HT-29 (cell line): ENCODE measurements at places on chromosomes 11 and 22. TPM values are rescaled to one million over a fixed set of nuclear protein-coding genes. Genes with fewer than 3 reads are reported as not detected.

The VWCE gene
- not detected in 2 replicates for total RNA-seq

The CNGA4 gene
- total RNA-seq = 0.63 TPM in 1 of 2 replicates, not detected in the other

The SNX32 gene
- not detected in 2 replicates for total RNA-seq

The BTG4 gene
- total RNA-seq = not detected in 2 replicates

The TMEM41B gene
- 106 and 108 TPM in 2 replicates for total RNA-seq

The SCGB1C1 gene
- total RNA-seq = not detected in 2 replicates

The SMTNL1 gene
- not detected in 2 replicates for total RNA-seq

GRCh38 chr11:8011981-8012444, 24.9 kb downstream of the EIF3F start:
- DNase-seq = no peak

DNA sequence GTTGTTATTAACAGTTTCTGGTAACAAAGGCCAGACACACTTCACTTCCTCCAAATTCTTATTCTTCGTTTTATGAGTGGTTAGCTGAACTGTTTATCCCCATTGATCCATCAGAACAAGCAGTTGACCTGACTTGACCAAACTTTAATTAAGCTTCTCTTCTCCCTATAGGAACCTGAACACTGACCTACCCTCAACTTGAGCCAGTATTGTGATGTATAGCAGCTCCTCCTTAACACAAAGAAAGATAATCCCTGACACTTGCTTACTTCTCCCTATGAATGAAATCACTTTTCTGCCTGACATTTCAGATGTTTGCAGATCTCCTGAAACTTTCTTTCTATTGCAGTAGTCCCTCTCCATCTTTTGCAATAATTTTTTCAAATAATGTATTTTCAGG, 41.9 kb downstream of the ANO5 start:
- no peak for DNase-seq

GRCh38 chr11:15258433-15259165, 143.9 kb downstream of the INSC start:
- peak; percentile 83 for DNase-seq

GRCh38 chr11:86947541-86947940, 7.7 kb downstream of the FZD4 start:
- no peak for DNase-seq

DNA sequence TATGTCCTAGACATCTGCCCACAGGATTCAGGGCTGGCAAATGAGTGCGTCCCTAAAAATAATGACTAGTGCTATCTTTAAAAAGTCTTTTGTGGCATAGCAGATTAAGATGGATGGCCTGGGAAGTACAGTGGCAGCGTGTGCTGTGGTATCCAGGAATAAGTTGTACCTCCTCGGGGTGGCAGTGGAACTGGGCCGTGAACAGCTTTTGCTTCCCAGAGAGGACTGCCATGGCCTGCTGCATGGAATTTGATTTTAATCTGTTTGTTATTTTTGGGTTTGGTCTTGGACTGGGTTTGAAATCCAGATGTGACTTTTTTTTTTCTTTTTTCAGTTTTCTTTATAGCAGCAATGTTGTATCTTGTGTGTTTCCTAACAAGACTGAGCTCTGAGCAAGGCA, 71.3 kb upstream of the PARVG start:
- no peak for DNase-seq

DNA sequence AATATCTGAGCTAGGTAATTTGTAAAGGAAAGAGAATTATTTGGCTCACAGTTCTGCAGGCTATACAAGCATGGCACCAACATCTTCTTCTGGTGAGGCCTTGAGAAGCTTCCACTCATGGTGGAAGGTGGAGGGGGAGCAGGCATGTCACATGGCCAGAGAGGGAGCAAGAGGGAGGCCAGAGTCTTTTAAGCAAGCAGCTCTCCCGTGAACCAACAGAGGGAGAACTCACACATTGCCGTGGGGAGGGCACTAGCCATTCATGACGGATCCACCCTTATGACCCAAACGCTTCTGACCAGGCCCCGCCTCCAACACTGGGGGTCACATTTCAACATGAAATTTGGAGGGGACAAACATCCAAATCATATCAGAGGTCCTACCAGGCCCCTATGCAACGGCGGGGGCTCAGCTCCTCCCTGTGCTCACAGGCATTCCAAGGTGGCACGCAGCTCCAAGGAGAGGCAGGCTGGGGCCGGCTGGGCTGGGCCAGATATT, 4.6 kb downstream of the C11orf96 start:
- DNase-seq = peak; percentile 40

DNA sequence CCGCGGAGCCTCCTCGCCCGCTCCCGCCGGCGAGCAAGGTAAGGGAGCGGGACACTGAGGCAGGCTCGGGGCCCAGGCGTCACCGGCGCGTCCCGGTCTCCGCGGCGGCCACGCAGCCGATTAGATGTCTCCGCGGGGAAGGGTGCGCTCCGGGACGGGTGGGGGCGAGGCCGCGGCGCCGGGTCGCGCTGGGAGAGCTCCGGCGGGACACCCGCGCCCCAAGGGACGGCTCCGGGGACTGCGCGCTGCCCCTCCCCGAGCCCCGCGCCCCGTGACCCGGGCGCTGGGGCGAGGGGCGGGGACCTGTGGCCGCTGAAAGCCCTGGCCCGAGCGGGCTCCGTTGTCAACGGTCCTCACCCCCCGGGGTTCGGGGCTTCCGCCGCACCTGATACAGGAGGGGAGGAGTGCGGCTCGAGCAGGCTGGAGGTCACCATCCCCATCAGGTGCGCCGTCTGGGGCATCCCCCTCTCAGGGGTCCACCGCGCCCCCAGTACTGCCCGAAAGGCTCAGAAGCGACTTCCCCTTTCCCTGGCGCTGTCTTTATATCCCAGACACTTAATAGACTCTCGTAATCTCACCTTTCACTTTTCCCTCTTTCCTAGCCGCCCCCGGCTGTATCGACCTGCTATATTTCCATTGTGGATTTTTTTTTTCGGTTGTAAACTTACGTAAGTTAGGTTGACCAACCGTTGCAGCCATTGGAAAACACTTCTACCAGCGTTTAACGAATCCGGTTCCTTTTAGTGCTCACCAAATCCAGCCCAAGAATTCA, 573 bp downstream of the PPFIA1 start:
- peak; percentile 54 for DNase-seq

GRCh38 chr11:121225382-121225781, 67.2 kb upstream of the SC5D start:
- no peak for DNase-seq

- DNase-seq = no peak
Observed at GRCh38 chr11:36212564-36213392, 76.4 kb downstream of the COMMD9 start.

DNA sequence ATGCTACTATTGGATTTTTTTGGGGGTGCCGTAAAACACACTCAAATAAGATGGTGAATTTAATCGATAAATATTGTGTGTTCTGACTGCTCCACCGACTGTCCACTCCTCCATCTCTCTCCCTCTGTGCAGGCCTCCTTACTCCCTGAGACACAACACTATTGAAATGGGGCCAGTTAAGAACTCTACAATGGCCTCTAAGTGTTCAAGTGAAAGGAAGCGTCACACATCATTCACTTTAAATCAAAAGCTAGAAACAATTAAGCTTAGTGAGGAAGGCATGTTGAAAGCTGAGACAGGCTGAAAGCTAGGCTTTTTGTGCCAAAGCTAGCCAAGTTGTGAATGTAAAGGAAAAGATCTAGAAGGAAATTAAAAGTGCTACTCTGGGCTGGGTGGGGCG, 156.7 kb downstream of the CTTN start:
- no peak for DNase-seq

- no peak for DNase-seq
Observed at GRCh38 chr22:21078916-21079315, 33.2 kb downstream of the LRRC74B start.

GRCh38 chr11:74725701-74726100, 5.5 kb downstream of the CHRDL2 start:
- DNase-seq = no peak

DNA sequence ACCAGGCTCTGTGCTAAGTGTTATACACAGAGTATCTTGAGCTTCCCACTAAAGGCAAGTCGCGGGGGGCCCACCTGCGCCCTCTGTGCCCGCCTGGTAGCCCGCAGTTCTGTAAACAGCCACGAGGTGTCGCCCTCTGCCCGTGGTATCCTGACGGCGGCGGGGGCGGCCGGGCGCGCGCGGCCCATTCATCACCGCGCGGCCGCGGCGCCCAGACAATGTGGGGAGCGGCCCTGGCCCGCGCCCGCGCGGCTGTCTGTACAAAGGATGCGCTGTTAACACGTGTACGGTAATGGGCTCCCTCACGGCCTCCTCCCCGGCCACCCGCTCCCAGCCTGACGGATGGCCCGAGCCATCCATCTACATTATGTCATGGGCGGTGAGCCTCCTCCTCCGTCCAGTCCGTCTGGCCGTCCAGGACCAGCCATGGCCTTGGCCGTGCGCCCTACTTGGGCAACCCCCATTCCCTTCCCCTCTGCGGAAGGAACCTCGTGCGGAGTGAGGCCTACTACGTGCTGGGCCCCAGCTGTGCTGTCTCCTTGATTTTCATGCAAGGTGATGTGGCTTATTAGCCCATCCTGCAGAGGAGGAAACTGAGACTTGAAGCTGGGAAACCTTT, 99.4 kb downstream of the MIAT start:
- peak; percentile 32 for DNase-seq

DNA sequence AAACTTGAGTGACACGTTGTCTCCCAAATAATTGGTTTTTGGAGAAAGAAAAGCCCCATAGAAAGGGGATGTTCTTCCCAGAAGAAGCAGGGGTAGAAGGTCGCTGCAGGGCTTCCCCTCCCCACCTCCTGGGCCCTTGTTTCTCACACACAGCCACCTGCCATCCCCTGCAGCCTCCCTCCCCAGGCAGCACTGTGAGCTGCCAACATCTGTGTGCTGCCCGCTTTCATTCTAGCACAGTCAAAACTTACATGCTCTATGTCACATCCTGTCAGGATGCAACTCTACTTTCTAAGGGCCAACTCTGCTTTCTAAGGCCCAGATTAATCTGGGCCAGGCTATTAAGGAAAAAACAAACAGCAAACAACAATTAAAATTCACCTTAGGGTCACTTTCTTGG, 309.4 kb upstream of the ZC3H12C start:
- no peak for DNase-seq

GRCh38 chr22:27032091-27032761, 374.8 kb downstream of the MIAT start:
- no peak for DNase-seq

DNA sequence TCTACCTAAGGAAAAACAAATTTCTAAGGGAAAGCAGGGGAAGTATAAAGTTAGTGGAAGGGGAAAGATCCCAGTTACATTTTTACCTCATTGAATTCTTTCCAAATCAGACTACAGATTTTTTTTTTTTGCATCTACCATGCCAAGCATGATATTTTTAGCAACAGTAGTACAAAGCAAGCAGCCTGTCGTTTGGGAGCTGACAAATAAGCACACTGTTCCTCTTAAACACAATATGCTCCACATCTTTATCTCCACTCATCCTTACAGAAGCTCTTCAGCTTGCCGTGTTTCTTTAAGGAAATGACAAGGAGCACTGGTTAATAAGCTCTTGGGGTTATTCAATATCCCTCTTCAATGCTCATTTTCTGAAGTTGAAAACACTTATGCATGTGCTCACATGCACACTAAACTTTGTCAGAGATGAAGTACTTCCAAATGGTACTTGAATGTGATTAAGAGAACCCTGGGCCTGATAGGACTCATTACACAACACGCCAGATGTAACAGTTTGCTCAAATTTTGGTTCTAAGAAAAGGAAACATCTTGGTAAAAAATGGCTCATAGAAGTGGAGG, 53.8 kb downstream of the PAX6 start:
- DNase-seq = no peak

GRCh38 chr22:49123621-49124192, 704.0 kb downstream of the BRD1 start:
- no peak for DNase-seq

DNA sequence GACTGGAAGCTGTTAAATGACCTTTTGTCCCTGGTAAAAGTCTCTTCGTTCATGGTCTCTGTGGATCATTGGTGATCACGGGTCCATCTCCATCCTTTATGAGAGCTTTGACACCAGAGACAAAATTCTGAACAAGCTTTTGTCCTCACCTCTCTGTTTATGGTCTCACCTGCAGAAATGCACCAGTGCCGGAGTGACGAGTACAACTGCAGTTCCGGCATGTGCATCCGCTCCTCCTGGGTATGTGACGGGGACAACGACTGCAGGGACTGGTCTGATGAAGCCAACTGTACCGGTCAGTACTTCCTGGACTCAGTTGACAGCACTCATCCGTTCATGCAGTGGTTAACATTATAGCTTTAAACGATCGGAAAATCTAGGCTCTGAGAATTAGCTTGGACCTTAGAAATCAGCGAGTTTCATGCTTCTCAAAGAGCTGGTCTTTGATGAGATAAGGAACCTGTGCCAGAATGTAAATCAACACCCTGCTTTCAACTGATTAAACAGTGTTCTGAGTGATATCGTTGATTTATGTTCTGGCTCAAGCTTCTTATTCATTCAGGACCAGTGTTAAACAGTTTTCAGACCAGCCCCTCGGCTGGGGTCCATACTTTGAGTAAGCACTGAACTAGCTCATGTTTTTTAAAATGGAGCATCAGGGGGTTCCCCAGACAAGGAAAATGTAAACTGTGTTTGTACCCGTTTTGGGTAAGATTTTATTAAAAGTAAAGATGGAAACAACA, 124.5 kb upstream of the SORL1-AS1 start:
- no peak for DNase-seq

DNA sequence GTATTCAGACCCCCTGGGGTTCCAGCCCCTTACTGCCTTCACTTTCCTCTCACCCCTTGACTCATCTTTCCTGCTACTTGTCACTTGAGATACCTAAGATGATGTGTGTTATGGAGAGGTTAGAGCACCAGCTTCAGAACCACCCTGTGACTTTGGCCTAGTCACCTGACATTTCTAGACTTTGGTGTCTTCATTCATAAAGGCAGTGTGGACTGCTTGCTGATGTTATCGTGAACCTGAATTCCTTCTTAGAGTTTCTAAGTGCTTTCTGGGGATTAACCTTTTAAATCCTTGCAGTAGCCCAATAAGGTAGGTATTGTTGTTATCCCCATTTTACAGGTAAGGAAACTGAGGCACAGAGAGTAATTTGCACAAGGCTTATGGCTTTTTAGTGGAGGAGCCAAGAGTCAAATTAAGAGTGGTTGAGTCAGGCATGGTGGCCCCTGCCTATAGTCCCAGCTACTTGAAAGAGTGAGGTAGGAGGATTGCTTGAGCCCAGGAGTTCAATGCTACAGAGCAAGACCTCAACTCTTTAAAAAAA, 5.1 kb upstream of the BBS1 start:
- no peak for DNase-seq

DNA sequence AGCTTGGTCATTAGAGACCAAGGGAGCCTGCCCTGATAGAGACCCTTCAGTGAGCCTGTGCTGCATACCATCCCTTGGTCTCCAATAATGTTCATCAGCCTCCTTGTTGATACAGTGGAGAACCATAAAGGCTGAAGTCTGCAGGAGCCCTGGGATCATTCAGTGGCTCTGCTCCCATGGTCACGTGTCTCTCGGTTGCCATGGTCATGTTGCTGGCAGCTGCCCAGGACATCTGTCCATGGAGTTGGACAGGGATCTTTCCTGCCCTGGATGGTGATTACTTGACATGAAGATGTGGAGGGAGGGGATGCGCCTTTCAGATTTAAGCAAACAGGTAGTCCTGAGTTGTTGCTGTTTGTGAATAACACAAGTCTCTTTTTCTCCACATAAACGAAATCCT, 38.2 kb downstream of the CYB5R2 start:
- no peak for DNase-seq
